ENCODE measurements at places on chromosomes 3 and 15.
A peak's percentile ranks its signal among the peaks of the same experiment; 100 is the strongest.

DNA sequence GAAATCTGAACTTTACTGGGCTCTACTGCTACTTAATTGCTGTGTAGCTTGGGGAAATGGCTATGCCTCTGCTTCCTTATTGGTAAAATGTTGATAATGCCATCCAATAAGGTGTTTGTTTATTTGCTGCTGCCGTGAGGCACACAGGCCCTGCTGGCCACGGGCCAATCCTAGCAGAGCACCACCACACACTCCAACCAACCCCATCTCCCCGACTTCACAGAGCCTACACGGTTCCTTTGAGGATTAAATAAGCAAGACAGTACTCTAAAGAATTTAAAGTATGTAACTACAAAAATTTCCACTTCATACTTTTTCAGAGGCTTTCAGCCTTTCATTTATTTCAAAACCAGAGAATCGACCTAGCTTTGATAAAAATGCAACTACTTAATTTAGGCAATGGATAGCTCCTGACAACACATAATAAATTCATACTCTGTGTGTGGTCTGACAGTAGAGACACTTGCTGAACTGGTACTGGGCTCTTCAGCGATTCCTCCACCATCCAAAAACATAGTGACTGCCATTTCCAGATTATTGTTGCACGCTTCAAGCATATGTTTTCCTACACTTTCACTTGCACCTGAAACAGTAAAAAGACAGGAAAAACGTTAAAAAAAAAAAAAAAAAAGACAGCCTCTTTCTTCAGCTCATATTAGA lies 25.3 kb downstream of the UBXN7 start:
- H3K27ac ChIP-seq, result no peak overlapping the region
- no peak for DNase-seq
- H3K36me3 ChIP-seq, result peaks cover 27% of the 10 kb centered on the region
- no peaks in the 10 kb centered on the region for H3K4me1 ChIP-seq
- H3K27me3 ChIP-seq, result no peaks in the 10 kb centered on the region

DNA sequence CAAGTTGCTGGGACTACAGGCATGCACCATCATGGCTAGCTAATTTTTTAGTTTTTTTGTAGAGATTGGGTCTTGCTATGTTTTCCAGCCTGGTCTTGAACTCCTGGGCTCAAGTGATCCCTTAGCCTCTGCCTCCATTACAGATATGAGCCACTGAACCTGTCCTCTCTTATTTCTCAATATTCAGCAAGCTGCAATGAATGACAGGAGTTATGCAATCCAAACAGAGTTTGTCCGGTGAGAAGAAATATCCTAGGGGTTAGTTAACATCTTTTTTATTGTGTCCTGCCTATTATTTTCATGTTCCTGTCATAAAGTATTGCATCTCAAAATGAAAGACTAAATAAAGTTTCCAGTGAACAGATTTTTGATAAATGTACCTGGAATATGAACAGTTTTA lies 1161.4 kb downstream of the OTOL1 start:
- no peak overlapping the region for H3K27ac ChIP-seq
- H3K4me3 ChIP-seq, result no peak overlapping the region
- no peak for DNase-seq
- H3K36me3 ChIP-seq, result no peaks in the 10 kb centered on the region

DNA sequence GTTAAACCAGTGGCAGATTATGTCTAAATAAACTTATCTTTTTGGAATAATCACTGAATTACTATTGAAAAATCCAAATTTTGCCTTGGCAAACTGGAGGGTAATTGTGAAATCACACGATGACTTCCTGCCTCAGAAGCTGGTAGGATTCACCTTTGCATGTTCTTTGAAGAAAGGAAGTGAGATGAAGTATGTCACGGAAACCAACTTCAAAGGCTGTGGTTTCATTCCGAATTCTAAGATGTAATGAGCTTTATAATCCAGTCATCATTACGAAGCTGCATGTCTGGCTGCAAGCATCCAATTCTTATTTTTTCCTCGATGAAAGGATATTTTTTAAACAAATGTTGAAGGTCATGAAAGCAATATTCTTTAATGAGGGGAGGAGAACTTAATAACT lies 15.0 kb upstream of the ZBED2 start:
- H3K4me1 ChIP-seq, result peaks cover 48% of the 10 kb centered on the region
- no peaks in the 10 kb centered on the region for H3K27me3 ChIP-seq
- DNase-seq, result peak; percentile 61
- H3K4me3 ChIP-seq, result peak overlapping the region; percentile 45
- peak overlapping the region; percentile 72 for H3K27ac ChIP-seq

GRCh38 chr15:37765786-37766185 lies 168.7 kb upstream of the TMCO5A start:
- H3K27ac ChIP-seq, result no peak overlapping the region
- DNase-seq, result peak; percentile 25
- H3K4me3 ChIP-seq, result no peak overlapping the region
- H3K36me3 ChIP-seq, result no peaks in the 10 kb centered on the region

GRCh38 chr3:87780811-87781210 lies 278.0 kb downstream of the CGGBP1 start:
- no peak overlapping the region for H3K27ac ChIP-seq
- no peak overlapping the region for H3K4me3 ChIP-seq
- H3K4me1 ChIP-seq, result no peaks in the 10 kb centered on the region
- no peaks in the 10 kb centered on the region for H3K36me3 ChIP-seq
- no peak for DNase-seq

DNA sequence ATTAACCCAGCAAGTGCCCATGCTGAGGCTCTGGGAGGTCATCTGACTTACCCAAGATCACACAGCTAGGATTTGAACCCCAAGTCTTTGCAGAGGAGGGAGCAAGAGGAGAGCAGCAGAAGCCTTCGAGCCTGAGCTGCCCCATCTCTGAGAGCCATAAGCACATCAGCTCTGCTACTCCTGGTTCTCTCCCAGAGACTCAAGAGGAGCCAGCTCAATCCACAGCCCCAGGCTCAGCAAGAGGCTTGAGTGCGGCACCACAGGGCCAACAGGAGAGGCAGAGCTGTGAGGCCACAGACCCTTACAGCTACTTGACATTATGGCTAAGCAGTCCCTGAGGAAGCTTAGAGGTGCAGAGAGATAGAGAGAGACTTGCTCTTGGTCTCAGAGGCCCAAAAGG lies 15.9 kb upstream of the NTRK3 start:
- H3K4me3 ChIP-seq, result no peak overlapping the region
- no peak overlapping the region for H3K27ac ChIP-seq
- no peak for DNase-seq
- H3K4me1 ChIP-seq, result no peaks in the 10 kb centered on the region

- no peak overlapping the region for H3K27ac ChIP-seq
- no peaks in the 10 kb centered on the region for H3K27me3 ChIP-seq
- H3K36me3 ChIP-seq, result peaks cover 17% of the 10 kb centered on the region
- DNase-seq, result no peak
Measured at GRCh38 chr3:52057812-52058495, 1.6 kb upstream of the DUSP7 start.

- DNase-seq, result no peak
- no peaks in the 10 kb centered on the region for H3K4me1 ChIP-seq
- no peak overlapping the region for H3K27ac ChIP-seq
- no peak overlapping the region for H3K4me3 ChIP-seq
Measured at GRCh38 chr15:68402432-68403160, 29.4 kb downstream of the ITGA11 start.

DNA sequence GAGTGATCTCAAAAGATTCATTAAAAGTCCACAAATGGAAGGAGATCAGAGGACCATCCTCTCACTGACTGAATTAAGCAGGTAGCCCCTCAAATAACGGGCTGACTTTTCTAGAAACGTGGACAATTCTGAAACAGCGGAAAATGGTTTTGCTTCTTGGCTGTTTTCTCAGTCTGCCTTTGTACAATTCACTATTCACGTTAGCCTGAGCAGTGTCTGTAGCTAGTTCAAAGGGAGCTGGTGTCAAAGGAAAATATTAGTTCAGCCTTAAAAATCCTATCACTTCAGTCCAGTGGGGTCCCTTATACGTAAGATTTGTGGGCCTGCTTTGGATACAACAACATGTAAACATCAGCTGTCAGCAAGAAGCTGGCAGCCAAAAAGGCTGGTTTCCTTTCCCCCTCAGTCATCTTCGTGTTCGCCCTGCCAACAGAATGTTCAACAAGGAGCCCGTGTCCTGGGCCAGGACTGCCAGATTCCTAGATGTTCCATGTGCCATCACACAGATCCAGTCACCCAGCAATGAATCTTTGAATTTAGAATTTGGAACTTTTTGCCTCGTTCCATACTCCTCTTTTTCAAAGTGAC lies 19.3 kb downstream of the LMCD1 start:
- no peaks in the 10 kb centered on the region for H3K4me1 ChIP-seq
- H3K27ac ChIP-seq, result no peak overlapping the region
- no peak overlapping the region for H3K4me3 ChIP-seq
- no peak for DNase-seq
- no peaks in the 10 kb centered on the region for H3K27me3 ChIP-seq

DNA sequence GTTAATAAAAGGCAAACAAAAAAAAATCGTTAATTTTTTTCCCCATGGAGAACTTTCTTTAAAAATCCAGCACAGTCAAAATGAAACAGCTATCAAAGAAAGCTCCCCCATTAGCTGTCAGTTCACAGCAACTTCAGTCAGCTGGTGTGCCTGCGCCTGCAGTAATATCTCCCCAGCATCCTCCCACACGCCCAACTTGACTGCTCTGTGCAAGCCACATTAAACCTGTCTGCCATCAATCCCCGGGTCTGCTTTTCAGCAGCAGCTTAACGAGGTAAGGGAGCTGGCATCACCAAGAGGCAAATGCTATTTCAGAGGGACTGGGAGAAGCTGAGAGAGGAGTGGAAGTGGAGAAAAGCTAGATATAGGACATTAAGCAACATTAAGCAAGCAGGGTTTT lies 337.5 kb downstream of the GAP43 start:
- no peak overlapping the region for H3K27ac ChIP-seq
- no peaks in the 10 kb centered on the region for H3K27me3 ChIP-seq
- no peak for DNase-seq
- H3K4me1 ChIP-seq, result no peaks in the 10 kb centered on the region

Measured in DND-41 (cell line).